Suppressor macrophage treated with lipopolysaccharide for 1 hour (primary cell): ENCODE measurements at places on chromosomes 12 and 14.

DNA sequence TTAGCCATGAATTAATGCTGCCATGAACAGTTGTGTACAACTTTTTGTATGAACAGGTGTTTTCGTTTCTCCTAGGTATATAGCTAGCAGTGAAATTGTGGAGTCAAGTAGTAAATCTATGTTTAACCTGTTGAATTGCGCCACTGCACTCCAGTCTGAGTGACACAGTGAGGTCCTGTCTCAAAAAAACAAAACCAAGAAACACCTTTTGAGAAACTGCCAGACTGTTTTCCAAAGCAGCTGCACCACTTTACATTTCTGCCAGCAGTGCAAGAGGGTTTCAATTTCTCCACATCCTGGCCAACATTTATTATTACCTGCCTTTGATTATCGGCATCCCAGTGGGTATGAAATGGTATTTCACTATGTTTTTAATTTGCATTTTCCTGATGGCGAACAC, 3.3 kb upstream of the PLEKHG3 start:
- no peak for DNase-seq

DNA sequence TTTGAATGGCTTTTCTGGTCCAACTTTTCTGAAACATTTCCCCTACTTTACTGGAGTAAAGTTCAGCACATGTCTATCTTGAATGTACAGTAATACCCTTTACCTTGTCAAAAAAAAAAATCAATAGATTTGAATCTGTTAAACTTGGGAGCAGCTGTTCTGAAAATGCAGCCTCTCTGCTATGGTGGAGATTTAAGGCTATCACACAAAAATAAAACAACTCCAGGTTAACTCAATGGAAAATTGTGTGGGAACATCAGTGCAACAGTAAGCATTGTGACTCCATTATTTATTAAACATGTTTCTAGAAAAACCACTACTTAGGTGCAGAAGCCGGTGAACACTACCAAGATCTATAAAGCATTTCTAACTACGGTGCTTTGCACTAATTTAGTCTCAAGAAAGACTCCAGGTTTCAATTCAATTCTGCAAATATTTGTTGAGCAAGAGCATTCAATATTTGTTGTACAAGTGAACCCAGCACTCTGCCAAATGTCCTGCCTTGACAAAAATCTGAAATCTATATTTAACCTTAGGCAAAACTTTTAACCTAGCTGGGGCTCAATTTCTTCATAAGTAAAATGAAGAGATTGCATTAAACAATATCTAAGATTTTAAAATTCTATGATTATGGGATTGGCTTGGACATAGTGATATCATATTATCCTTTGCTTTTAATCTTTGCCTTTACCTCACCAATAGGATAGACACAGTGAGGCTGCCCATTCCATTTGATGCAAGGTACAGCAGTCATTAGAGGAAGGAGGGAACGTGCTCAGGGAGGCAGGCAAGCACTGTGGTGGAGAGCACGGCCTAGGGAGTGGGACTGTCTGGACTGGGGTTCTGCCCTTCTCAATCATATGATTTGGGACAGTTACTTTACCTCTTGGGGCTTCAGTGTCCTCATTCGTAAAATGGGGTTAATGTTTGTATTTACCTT, 155.2 kb downstream of the KITLG start:
- no peak for DNase-seq

DNA sequence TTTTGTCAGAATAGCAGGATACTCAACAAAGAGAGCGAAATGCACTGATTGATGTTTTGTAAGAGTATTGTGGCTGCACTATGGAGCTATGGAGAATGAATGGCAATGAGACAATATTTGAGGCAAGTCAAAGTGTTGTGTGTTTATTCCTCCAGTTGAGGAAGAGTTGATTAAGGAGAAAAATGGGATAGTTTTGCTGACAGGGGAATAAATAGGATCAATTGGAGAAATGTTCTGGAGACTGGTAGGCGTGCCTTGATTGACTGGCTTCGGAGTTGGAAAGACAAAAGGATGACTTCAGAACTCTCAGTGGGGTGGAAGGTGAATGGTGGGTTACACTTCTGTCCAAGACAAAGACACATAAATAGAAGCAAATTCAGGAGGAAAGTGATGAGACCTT, 1254.9 kb upstream of the TMEM132C start:
- DNase-seq, result no peak

DNA sequence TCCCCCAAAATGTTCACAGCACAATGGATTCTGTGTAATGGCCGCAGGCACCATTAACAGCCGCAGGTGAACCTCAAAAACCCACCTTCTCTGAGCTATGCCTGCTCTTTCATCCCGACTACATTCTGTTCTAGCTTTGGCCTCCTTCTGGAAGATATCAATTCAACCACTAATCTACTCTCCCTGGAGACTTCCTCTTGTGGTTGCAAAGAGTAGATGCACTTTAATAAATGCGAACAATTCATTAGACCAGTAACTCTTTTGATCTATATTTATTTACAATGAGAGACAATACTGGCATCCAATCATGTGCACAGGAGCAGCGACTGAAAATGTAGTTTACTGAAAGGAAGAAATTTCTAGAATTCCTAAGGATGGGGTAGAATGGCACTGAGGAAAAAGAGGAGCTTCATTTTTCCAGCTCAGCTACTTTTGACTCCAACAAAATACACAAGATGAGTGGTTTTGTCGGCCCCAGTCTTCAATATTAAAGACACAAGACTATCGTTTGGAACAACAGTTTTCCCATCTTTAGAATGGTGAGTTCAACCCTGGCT, 5.3 kb downstream of the GRIN2B start:
- DNase-seq, result no peak

- no peak for DNase-seq
These were observed 20.4 kb upstream of the SPTSSA start for GRCh38 chr14:34482463-34482862.

- peak; percentile 83 for DNase-seq
These were observed 14.6 kb upstream of the SP1 start for GRCh38 chr12:53365245-53365904.

GRCh38 chr14:58747181-58747580, 109.4 kb downstream of the DACT1 start:
- peak; percentile 90 for DNase-seq

GRCh38 chr12:53052419-53053217, 2.8 kb downstream of the TNS2 start:
- no peak for DNase-seq

DNA sequence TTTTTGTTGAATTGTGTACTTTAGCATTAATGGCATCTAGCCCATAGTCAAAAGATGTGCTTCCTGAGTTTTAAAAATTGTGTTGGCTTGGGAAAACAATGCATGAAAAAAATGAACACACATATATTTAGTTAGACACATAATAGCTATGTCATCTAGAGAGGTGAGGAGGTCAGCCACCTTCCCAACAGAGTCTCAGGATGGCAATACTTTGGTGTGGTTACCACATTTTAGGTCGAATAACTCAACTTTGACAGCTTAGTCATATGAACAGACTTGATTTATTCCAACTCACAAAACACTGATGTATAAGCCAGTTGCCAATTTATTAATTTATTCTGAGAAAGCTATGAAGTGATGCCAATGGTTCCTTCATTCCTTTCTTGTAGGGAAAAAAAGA, 114.0 kb downstream of the ETNK1 start:
- DNase-seq, result no peak

DNA sequence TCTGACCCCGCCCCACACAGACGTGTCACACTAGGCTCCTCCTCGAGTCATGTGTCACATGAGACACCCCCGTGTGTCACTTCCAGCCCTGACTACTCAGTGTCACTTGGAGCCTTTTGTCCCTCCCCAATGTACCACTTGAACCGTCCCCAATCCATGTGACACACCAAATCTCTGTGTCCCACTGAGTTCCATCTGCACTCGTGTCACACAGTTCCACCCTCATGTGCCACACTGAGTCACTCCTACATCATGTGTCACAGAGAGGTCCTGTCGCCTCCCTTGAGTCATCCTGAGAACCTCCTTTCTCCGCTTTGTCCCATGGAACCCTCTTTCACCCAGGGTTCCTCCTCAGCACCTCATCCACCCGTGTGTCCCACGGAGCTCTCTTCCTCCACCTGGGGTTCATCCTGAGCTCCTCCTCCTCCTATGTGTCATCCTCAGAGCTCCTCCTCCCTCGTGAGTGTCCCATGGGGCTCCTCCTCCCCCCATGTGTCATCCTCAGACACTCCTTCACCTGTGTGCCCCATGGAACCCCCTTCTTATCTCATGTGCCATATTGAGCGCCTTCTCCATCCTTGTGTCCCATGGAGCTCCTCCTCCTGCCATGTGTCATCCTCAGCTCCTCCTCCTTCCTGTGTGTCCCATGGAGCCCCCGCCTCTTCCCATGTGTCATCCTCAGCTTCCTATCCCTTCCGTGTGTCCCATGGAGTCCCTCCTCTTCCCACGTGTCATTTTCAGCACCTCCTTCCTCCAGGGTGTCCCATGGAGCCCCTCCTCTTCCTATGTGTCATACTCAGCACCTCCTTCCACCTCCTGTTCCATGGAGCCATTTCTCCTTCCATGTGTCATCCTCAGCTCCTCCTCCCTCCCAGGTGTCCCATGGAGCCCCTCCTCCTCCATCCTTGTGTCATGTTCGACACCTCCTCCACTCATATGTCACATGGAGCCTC, 32.0 kb downstream of the RTL1 start:
- DNase-seq, result peak; percentile 49

DNA sequence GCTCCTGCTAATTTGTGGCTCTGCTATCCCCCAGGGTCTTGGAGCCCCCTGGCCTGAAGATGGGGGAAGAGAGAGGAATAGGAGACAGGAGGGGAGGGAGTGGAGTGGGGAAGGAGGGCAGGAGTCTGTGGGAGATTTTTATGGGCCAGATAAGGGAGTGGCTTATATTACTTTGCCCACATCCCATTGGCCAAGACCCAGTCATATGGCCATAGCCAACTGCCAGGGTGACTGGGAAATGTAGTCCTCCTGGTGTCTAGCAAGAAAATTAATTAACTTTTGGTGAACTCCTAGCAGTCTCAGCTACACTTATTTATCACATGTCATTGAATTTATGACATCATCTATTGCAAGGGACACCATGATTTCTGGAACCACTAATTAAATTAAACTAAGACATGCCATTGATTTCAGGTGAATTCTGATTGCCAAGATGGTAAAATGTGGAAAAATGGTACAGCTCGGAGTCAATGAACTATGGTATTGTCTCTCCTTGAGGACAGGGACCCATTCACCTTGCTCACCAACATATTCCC, 50.3 kb downstream of the ESRRB start:
- DNase-seq, result no peak

GRCh38 chr14:32588448-32589320, 259.6 kb downstream of the AKAP6 start:
- peak; percentile 64 for DNase-seq

DNA sequence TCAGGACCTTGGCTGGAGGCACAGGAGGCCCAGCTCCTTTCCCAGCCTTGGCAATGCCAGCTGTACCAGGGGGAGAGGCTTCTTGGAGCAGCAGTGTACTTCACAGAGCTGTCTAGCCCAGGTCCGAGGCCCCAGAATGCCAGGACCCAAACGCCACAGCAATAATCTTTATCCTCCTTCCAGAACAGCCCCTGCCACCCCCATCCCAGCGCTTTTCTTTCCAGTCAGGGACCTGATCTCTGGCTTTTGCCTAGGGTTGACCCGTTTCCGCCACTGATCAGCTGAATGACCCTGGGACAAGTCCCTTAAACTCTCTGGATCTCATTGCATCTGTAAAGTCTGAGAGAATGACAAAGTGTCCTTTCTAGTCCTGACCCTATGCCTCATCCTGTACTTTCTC, 5.1 kb downstream of the LAG3 start:
- DNase-seq, result no peak

GRCh38 chr14:49882826-49883694, 9.8 kb upstream of the ARF6 start:
- peak; percentile 64 for DNase-seq

DNA sequence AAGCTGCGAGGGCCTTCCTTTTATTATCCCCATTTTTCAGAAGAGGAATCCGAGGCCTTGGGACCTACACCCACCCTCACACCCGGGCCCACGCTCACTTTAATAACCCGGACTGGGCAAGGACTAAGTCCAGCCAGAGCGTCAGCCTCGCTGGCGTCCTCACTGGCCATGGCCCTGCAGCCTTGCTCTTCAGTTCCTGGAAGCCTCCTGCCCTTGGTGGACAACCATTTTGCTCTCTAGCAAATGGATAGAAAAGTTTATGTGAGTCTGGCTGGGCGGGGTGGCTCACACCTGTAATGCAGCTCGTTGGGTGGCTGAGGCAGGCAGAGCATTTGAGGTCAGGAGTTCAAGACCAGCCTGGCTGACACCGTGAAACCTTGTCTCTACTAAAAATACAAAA, 9.8 kb downstream of the RTL1 start:
- DNase-seq, result no peak

- DNase-seq, result peak; percentile 91
These were observed 6.3 kb downstream of the TNFRSF1A start for GRCh38 chr12:6335451-6336078.

DNA sequence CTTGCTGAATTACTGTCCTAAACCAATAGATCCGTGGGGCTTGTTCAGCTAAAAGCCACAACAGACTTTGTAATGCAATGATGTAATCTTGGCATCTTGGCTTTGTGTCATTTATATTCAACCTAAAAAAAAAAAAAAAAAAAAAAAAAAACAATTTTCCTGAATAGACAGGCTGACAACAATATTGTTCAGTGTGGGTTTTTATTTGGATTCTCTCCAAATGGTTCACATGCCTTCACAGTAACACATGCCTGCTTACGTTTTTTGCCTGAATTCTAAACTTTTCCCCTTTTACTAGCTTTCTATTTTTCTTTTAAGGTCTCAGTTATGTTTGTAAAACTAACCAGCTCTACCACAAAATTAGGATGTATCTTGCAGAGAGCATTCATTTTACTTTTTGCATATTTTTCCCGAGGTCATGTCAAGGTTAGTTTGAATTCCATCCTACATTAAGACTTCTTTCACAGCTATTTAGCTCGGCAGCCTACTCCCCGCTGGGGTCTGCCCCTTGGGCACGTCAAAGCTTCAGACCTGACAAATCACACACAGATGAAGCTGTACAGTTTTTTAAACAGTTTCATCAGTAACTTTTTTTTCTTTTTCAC, 213.7 kb upstream of the NPAS3 start:
- DNase-seq, result no peak

- DNase-seq, result peak; percentile 77
These were observed 27.1 kb upstream of the PCNX4 start for GRCh38 chr14:60064491-60065072.

DNA sequence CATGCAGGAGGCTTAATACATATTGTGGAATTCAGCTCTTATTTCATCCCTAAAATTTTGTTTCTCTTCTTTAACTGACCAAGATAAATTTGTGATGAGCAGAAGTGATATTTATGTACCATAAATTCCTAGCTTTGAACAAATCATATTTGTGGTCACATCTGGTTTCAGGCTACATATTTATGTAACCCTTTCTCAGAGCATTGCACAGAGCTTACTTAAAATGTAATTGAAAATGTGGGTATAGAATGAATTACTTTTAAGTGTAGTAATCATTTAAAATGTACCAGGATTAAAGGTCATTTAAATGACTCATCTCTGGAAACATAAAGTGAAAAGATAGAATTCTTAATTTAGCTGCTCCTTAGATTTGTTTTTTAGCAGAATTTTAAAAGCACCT, 129.9 kb upstream of the FRMD6 start:
- no peak for DNase-seq

GRCh38 chr14:100735271-100735670, 8.6 kb downstream of the DLK1 start:
- no peak for DNase-seq

- DNase-seq, result peak; percentile 84
These were observed 398.3 kb downstream of the APAF1 start for GRCh38 chr12:99043319-99043914.

GRCh38 chr12:84641940-84642545, 270.6 kb downstream of the SLC6A15 start:
- DNase-seq, result no peak

GRCh38 chr14:28143316-28143715, 623.3 kb upstream of the FOXG1 start:
- no peak for DNase-seq
